Left kidney (tissue), 8 donors: ENCODE measurements at places on chromosomes 16 and 17.

DNA sequence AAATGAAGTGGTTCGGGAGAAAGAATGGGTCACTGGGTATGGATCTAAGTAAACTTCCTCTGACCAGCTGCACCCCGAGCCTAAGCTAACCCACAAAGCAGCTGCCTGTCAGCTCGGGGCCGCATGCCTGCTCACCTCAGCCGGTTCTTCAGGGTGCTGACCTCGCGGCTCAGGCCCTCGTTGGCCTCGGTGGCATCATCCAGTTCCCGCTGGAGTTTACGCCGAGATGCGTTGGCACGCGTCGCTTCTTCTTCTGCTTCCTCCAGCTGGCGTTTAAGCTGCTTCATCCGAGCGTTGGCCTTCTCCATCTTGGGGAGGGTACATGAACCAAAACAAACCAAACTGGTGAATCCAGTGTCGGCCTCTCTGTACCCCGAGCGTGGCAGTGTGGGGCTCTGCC lies 41.1 kb downstream of the NDEL1 start:
- DNase-seq: no peak

DNA sequence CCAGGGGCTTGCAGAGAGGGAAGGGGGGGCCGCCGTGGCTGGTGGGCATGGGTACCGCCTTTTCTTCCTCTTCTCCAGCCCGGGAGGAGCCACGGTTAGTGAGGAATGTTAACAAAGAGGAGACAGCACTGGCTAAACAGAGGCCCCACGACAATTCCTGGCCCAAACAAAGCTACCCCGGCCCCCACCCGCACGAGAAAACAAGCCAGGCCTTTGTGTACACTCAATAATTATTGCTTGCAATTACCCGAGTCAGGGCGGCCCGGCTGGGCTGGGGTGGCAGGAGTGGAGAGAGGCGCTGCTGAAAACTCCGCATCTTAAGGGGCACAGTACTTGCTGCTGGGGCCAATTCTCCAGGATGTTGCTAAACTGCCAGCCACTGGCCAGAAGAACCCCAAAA lies 56.4 kb downstream of the IRX5 start:
- DNase-seq: no peak

GRCh38 chr16:79261481-79261940 lies 339.0 kb downstream of the MAF start:
- peak; percentile 32 for DNase-seq

- DNase-seq: no peak
Measured at GRCh38 chr17:40180694-40181093, 3.4 kb downstream of the RAPGEFL1 start.

DNA sequence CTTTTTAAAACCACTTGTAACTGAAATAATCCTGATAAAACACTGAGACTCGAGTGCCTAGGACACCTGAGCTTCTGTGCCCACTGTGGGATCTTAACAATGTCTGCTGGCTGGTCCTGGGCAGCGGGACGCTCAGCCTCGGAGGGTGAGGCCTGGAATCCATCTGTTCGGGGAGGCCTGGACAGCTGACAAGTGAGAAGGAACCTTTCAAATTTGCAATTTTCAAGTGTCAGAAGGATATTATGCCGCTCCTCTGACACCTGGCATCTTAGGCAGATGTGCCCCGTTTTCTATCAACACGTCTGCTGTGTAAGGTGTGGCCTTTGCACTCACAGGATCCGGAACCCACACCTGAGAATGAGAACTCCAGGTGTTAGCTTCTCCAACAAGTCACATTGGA lies 33.1 kb upstream of the C16orf78 start:
- DNase-seq: no peak

DNA sequence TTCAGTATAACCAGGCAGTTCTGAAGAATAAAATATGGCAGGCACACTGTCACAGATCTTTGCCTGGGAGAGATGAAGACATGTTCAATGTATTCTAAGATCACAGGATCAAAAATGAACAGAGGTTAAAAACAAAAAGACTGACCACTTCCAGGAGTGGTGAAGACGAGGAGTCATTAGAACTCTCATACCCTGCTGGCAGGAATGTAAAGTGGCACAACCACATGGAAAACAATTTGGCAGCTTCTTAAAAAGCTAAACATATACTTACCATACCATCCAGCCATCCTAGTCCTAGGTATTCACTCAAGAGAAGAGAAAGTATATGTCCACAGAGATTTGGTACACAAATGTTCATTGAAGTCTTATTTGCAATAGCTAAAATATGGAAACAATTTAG lies 406.3 kb downstream of the NPIPA8 start:
- DNase-seq: no peak

GRCh38 chr16:53482123-53482522 lies 20.9 kb downstream of the AKTIP start:
- no peak for DNase-seq

GRCh38 chr16:695355-696089 lies 5.3 kb upstream of the WDR24 start:
- no peak for DNase-seq

- no peak for DNase-seq
Measured at GRCh38 chr17:2609091-2609490, 15.6 kb downstream of the PAFAH1B1 start.

DNA sequence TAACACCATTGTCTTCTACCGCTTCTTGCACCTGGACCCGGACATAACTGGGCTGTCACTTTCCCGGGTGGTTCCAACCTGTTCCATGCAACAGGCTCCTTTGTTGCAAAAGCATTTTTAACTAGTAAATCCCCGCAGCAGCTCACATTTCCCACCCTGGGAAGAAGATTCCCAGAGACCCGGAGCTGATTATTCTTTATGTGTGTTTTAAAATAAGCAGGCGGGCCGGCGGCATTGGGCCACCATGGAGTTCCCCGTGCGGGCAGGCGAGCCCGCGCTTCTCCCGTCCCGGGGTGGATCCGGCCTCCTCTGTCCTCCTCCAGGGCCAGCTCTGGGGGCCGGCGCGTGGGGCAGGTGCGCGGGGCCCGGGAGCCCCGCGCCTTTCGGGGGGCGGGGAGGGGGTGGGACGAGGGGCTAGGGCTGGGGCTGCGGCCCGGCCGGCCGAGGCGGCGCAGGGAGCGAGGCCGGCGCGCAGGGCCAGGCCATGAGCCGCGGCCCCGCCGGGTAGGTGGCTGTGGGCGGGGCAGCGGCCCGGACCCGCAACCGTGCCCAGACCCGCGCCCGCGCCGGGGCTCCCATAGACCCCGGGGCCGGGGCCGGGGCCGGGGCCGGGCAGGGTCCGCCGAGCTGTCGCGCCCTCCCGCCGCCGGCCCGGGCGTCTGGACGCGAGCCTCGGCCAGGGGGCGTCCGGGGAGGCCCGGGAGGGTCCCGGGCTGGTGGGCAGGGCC lies 1.7 kb downstream of the CRAMP1 start:
- no peak for DNase-seq
